Daoy (cell line): ENCODE measurements at places on chromosomes 3 and 15.

DNA sequence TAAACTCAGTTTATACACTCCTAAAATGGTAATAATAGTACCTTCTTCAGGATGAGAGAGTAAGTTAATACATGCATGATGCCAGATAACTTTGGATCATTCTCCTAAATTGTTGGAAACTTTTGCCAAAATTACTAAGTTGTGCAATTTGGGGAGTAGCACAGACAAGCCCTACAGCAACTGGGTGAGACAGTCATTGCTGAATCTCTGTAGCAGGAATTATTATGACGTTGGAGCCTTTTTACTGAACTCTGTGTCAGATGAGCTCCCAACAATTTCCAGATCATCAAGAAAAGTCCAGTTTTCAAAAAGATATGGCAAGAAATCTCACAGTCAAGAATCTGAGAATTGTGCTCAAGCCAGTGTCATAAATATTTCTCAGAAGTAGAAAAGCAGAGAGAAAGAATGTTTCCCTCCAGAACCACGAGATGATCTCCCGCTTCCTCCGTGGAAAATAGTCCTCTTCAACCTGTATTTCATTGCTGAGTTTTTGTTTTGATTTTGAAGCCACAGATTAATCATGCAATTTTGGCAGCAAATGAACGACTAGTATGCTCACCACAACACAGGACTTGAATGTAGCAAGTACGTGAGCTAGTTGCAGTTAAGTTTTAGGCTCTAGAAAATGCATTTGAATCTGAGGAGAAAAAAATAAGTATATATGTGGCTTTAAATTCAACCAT is 485.4 kb downstream of the CNTN6 start:
- no peak for DNase-seq

- DNase-seq: peak; percentile 46
Measured at GRCh38 chr15:74228723-74229081, 7.4 kb upstream of the CCDC33 start.

DNA sequence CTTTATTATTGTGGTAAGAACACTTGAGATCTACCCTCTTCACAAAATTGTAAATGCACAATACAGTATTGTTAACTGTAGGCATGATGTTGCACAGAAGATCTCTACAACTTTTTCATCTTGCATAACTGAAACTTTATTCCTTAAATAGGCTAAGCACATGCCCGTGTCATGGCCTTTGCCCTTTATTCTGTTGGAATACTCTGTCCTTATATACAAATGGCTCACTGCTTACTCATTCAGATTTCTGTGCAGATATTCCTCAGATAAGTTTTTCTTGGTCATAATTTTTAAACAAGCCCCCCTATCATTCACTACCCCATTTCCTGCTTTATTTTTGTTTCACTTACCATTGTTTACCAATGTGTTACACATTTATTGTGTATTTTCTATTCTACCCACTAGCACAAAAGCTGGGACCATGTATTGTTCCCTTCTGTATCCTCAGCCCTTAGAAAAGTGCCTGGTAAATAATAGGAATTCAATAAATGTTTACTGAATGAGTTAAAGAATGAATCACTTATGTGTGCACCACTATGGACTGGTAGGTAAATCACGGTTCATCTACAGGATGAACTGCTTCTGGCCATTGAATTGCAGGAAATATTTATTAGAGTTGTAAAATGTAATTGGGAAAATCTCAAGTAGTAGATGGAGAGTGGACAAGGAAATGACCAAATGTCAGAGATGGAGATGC is 151.0 kb downstream of the CPNE4 start:
- no peak for DNase-seq

GRCh38 chr3:138944929-138945708 is 1.8 kb downstream of the FOXL2 start:
- DNase-seq: no peak

DNA sequence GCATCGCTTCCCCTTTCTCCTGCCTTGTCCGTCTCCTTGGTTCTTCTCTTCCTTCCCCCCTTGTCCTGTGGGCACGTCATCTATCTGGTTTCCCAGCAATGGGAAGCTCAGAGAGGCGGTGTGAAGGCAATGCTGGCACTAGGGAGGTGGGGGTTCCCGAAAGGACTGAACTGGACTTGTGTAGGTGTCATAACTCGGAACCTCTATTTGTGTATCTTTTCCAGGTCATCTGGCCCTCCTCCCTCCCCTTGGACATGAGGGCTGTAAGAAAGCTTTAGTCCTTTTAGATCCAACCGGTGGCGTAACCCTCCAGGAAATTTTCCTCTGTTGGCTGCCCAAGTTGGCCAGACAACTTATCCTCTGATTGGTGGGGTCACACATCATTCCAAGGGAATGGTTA is 231.5 kb upstream of the TLE3 start:
- no peak for DNase-seq
